ENCODE measurements at places on chromosomes 7 and 10.
A peak's percentile ranks its signal among the peaks of the same experiment; 100 is the strongest.

DNA sequence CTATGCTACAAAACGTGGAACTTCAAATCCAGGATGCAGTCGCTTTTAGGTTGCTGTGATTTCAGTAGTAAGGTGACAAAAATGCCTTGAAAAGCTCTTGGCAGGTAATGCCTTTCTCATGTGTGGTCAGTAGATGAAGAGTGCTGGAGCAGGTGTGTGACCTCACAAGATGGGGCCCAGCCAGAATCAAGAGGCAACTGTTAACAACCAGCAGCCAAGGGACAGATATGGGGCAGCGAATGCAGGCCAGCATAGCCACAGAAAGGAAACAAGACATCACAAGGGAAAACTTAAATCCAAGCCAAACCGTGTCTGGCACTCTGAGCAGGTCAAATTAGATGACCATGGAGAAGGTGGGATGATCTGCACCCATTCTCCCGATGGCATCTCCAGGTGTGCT, 12.3 kb downstream of the HUS1 start:
- no peak for DNase-seq

DNA sequence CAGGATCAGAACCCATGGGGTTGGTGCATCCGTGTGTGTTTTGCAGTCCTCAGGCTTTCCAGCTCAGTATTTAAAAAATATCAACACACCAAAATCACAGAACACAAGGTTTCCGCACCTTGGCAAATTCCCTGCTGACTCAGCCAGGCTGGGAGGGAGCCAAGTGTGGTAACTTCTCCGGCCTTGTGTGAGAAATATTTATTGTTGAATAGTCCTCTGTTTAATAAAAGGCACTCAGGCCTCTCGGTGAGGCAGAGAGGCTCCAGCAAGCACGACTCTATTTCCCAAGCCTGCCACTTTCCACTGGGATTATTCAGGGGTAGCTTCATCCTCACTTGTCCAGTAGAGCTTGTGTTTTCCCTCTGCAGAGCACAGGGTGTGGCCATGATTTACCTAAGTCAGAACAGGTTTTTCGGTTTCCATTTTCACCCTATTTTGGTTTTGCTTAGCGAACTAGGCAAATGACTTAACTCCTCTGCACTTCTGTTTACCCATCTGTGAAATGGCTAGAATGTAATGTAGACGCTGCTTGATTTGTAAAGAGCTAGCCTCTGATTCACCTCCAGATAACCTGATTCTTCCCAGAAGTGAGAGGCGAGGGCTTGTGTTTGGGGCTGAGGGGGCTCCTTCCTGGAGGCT, 13.0 kb upstream of the CHST15 start:
- DNase-seq: no peak

- no peak for DNase-seq
Measured at GRCh38 chr10:122911889-122912484, 1.6 kb downstream of the FAM24A start.

DNA sequence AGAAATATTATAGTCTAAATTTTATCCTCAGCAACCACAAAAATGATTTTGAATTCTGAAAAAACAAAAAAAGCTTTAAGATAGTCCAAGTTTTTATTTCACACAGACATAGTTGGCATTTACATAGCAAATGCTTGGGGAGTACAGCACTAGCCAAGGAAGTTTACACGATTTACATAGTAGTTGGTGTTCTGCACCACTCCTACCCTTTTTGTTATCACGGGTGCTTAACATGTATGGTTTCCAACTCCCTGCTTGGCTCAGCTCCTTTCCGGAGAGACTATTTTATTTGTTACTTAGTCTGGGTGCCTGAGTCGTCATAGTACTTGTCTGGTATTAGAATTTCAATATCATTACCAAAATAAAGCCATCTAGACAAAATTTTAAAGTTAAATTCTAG, 8.8 kb upstream of the GHRHR start:
- no peak for DNase-seq

DNA sequence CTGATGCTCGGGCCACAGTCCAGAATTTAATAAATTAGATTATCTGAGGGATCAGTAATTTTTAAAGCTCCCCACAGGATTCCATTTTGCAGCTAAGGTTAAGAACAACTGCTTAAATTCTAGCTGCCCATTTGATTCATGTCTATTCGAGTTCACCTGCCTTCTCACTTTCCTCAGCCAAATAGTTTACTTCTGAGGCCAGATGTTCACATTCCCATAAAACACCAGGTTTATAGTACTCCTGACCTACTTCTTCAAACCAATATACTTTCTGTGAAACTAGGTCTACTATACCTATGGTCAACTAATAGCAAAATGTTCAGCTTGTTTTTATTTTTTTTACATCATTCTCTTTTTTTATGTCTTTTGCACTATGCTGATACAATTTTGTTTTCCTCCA, 86.3 kb downstream of the GPR158 start:
- no peak for DNase-seq

- peak; percentile 51 for DNase-seq
Measured at GRCh38 chr7:50507898-50508470, 57.2 kb downstream of the DDC start.

GRCh38 chr10:44039599-44039998, 345.3 kb downstream of the CXCL12 start:
- DNase-seq: no peak

GRCh38 chr7:121038717-121039509, 50.4 kb downstream of the CPED1 start:
- DNase-seq: no peak

DNA sequence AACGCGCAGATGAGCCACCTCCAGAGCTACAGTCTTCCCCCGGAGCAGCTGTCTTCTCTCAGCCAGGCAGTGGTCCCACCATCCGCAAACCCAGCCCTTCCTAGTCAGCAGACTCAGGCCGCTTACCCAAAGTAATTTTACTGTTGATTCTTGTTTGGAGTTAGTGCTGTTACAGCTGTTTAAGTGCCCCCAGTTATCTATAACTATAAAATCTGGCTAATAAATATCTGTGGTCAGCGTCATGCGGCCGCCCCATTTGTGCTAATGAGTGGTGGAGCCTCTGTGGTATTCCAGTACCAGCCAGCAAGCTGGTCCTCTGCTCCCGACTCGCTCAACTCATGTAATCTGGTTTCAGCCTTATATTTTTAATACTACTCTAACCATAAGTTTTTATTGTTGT, 43.2 kb upstream of the TMEM236 start:
- no peak for DNase-seq

GRCh38 chr7:138304071-138304320, 156.1 kb upstream of the TRIM24 start:
- DNase-seq: no peak

- DNase-seq: no peak
Measured at GRCh38 chr7:19928247-19928646, 154.8 kb upstream of the TMEM196 start.

DNA sequence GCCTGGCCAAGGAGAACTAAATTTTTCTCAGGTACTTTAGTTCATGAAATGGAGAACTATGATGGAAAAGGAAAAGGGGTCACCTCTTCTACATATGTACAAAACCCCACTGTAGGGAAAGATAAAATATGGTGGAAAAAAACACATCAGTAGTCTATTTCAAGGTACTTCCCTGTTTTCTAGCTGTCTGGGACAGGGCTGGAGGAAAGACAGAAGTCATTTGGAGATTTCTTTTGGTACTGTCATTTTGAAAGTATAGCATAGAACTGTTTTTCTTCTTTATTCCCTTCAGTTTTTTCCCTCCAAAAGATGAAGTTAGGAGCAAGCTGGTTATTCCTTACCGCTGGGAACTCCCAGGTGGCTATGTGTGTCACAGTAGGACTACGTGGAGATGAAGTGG, 196.1 kb downstream of the DOCK4 start:
- DNase-seq: no peak

DNA sequence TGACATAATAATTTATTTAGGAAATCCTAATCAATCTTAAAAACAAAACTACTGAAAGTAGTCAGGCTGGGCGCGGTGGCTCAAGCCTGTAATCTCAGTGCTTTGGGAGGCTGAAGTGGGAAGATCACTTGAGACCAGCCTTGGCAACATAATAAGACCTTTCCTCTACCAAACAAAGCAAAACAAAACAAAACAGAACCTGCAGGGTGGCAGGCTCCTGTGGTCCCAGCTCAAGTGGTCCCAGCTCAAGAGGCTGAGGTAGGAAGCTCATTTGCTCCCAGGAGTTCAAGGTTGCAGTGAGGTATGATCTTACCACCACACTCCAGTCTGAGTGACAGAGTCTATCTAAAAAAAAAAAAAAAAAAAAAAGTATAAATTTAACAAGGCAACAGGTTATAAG, 748.0 kb downstream of the CNTNAP2 start:
- DNase-seq: no peak
